ENCODE measurements at places on chromosomes 16 and 17.
A peak's percentile ranks its signal among the peaks of the same experiment; 100 is the strongest.

DNA sequence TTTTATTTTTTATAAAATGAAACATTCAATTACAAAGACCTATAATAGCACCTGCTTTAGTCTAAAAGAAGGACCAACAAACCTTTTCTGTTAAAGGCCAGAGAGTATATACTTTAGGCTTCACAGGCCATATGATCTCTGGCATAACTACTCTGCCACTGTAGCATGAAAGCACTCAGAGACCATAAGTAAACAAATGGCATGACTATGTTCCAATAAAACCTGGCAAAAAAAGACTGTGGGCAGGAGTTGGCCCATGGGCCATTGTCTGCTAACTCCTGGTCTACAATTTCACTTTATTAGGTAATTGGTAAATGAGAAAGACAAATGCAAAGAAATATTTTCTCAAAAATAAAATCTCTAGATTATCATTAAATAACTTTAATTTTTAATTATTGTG is 14.9 kb downstream of the CEP112 start:
- DNase-seq = peak; percentile 50

DNA sequence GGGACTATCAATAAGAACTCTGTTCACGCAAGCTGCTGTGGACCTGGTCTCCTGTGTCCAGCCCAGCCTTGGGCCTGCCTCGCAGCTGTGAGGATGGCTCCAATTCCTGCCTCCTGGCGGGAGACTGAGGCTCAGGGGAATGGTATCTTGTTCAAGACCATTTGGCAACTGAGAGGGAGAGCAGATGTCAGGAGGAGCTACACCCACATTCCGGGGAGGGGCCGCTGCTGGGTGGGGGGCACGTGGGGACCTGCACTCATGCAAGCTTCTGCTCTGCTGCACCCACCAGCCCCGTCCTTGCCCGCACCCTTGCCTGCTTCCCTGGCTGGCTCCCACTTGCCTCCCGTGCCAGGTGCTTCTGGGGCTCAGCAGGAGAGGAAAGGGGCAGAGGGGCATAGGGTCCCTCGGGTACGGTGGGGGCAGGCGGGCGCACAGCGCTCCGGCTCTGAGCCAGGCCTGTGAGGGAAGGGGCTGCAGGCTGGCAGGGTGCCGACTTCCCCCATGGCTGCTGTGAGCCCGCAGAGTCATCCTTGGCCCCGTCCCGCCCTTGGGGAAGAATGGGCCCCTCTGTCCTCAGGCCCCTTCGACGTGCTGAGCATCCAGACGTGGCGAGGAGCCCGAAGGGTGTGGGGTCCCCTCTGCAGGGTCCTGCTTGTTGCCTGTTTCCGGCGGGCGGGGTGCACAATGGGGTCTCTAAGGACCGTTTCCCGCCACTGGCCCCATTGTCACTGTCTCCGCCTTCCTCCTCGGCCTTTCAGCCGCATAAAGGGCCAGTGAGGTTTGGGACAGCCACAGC is 2.7 kb downstream of the METRN start:
- no peak for DNase-seq

DNA sequence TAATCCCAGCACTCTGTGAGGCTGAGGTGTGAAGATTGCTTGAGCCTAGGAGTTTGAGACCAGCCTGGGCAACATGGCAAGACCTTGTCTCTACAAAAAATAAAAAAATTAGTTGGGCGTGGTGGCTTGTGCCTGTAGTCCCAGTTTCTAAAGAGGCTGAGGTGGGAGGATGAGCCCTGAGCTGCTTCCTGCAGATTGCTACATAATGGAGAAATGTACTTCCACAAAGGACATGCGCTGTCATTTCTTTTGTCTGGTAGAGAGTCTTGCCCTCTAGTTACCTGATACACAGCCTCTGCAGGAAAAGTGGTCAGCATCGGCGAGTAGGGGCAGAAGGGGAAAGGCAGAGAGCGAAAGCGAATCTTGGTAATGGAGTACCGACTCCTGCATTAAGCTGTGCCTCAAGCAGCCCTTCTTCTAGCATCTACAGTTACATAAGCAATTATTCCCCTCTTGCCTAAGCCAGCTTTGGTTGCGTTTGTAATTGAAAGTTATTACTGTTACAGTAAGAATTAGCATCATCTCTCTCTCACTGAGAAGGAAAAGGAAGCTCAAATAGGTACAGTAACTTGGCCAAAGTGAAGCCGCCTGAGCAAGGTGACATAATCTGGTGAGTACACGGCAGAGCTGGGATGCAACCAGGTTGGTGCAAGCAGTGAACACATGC is 18.5 kb upstream of the GGA2 start:
- DNase-seq = no peak

GRCh38 chr16:75217389-75217851 is 1.4 kb upstream of the CTRB1 start:
- no peak for DNase-seq

DNA sequence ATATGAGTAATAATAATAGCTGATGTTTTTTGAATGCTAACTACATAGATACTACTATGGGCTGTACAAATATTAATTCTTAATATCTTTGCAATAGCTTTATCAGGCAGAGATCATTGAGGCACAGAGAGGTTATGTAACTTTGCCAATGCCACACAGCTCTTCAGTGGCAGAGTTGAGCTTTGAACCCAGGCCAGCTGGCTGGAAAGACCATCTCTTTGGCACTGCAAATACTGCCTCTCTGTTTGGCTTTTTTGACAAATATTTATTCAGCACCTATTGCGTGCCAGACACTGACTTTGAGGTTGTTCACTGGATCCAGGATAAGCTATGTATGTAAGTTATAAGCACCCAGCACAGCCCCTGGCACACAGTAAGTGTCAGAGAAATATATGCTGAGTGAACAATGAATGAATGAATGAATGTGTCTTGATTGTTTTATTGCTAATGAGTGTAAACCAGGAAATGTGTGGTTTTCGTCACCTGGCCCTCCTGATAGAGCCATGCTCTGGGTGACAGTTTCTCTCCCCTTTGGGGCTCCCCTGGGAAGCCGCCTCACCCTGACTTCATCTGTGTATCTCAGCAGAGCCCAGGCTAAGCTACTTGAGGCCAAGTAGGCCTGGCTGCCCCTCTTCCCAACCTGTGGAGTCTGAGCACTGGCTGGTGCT is 2.5 kb downstream of the AQP8 start:
- DNase-seq = no peak

- DNase-seq = no peak
These were observed 34.9 kb downstream of the UBE2G1 start for GRCh38 chr17:4331614-4332013.

DNA sequence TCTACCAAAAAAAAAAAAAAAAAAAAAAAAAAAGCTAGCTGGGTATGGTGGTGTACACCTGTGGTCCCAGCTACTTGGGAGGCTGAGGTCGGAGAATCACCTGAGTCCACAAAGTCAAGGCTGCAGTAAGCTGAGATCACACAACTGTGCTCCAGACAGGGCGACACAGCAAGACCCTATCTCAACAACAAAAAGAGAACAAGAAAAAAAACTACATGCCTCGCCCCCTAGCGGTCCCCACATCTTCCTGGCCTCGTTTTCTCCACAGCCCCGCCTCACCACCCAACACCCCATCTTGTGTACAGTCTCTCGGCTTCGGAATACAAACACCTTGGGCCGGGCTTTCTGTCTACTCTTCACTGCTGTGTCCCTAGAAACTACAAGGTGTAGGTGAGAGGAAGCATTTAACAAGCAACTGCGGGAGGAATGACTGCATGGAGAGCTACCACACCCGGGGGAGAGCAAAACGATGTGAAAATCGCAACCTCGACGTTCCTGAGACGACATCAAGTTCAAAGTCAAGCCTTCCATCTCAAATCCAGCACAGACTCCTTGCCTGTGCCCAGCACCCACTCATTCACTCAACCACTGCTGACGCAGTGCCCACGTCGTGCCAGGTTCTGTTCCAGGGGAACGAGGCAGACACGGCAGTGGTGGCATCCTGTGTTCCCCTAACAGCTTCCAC is 9.0 kb downstream of the NTAN1 start:
- DNase-seq = no peak

DNA sequence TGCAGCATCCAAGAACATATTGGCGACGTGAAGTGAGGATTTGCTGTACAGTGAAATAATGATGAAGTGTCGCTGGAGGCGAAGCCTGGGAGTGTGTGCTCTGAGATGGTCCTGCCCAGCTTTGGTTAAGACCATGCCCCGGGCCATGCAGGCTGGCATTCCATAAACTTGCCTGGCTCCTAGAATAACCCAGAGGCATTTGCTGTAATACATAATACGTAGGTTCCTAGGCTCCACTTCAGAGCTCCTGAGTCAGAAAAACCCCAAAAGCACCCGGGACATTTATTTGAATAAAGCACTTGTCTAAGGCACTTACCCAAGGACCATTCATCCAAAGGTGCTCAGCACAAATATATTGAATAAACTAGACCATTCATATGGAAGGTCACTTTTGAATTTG is 279.3 kb downstream of the ABCC12 start:
- no peak for DNase-seq

- no peak for DNase-seq
These were observed 1.3 kb downstream of the GNGT2 start for GRCh38 chr17:49209061-49209571.

DNA sequence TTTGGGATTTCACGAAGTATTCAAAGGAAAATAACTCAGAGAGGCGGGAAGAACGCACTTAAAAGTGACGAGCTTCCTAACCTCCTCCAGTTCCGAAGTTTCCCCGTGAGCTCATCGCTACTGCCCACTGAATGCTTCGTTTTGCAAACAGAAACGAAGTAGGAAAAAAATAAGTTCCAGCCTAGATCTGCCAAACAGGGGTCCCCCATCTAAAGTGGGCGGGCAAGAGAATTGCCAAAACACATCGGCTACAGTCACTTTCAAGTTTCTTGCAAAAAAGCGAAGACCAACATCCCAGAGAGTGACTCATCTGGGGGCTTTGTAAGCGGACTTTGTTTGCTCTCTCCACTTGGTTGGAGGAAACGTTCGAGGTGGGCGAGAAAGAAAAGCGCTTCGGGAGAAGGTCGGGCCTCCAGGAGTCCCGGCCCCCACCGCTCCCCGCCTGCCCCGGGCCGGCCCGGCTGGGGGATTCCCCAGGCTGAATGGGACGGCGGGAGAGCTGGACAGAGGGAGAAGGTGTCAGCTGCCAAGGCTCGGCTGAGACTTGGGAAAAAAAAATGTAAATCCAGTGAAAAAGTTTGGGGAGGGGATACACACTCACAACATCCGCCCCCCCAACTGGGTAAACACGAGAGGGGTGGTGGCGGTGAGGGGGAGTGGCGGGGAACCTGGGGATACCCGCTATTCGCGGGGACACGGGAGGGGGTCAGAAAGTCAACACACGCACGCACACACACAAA is 1.0 kb downstream of the VEZF1 start:
- no peak for DNase-seq

- no peak for DNase-seq
These were observed 22.2 kb upstream of the RAB11FIP4 start for GRCh38 chr17:31369266-31369665.

DNA sequence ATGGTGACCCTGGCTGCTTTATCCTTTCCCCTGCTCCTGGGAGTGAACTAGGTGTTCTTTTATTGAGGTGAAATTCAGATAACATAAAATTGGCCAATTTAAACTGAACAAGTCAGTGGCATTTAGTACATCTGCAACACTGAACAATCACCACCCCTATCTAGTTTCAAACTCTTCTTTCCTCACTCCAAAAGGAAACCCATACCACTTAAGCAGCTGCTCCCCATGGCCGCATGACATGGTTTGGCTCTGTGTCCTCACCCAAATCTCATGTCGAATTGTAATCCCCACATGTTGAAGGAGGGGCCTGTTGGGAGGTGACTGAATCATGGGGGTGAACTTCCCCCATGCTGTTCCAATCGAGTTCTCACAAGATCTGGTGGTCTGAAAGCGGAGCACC is 154.1 kb downstream of the STX8 start:
- DNase-seq = no peak

- DNase-seq = no peak
These were observed 30.5 kb downstream of the SMIM36 start for GRCh38 chr17:55480631-55481315.

DNA sequence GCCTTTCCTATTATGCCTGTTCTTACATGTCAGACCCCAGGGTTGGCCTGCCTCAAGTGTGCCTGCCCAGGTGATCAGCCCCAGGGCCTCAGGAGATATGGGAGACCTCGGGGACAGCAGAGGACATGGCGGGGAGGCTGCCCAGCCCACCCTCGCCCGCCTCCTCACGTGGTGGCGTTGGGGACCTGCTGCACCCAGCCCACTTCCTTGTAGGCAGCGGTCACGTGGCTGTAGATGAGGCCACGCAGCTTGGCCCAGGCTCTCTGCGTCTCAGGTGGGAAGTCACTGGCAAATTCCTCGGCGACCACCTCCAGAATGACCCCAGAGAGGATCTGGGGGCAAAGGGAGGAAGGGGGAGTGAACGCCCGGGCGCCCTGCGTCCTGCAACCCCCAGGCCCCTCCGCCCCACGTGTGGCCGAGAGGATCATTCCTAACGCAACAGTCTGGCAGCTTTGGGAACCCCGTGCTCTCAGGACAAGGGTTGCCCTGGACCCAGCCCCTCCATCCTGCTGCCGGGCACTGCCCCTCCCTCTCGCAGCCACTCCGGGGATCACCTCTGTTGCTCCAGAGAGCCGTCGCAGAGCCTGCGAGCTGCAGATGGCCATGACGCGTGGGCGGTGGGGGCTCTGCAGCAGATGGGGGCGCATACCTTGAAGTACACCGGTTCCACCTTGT is 6.6 kb downstream of the CYGB start:
- DNase-seq = no peak

DNA sequence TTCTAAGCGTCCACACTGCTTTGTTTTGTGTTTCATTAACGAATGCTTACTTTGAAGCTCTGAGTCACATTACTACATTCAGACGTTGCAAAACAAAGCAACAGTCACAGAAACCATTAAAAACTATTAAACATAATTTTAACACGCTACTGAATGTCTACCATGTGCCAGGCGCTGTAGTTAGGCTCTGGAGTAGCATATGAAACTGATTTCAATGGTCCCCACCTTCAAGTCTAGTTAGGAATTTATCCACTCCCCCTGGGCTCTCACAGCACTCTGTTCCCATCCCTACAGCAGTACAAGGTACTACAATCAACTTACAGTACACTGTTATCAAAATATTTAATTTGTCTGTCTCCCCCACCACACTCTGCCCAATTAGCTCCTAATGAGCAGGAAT is 631 bp downstream of the UTP6 start:
- no peak for DNase-seq

DNA sequence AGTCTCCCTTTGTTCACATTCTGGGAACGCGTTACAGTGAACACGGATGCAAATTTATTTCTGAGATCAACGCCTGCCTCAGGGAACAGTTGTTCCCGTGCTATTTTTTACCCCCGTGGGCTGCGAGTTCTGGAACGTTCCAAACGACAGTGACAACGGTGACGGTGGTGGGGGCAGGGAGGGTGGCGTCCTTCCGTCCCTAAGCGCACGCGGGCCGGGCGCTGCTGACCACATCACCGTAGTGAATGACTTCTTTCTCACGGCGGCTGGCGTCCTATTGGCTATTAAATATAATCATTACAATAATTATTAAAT is 45.1 kb upstream of the SSTR5 start:
- DNase-seq = no peak

Measured in NCI-H526 treated with DMSO at 0.1 percent for 48 hours (cell line).